Gastroesophageal sphincter (tissue), 4 donors: ENCODE measurements at places on chromosomes 13 and 19. TPM values are rescaled to one million over a fixed set of nuclear protein-coding genes. Genes with fewer than 3 reads are reported as not detected.

SIGLEC11 gene
- total RNA-seq: 3.6 TPM

KLK8 gene
- total RNA-seq: not detected

CRLF1 gene
- total RNA-seq: 43.3 TPM

MYH14 gene
- total RNA-seq: 3.5 TPM

ADAMTSL5 gene
- 9.7 TPM for total RNA-seq

FRY gene
- total RNA-seq: 188 TPM

UQCR11 gene
- 102 TPM for total RNA-seq

DIRAS1 gene
- 4.7 TPM for total RNA-seq

GRIK5 gene
- 23.4 TPM for total RNA-seq
